Left kidney (tissue), 8 donors: ENCODE measurements at places on chromosomes 3 and 15.
A peak's percentile ranks its signal among the peaks of the same experiment; 100 is the strongest.

DNA sequence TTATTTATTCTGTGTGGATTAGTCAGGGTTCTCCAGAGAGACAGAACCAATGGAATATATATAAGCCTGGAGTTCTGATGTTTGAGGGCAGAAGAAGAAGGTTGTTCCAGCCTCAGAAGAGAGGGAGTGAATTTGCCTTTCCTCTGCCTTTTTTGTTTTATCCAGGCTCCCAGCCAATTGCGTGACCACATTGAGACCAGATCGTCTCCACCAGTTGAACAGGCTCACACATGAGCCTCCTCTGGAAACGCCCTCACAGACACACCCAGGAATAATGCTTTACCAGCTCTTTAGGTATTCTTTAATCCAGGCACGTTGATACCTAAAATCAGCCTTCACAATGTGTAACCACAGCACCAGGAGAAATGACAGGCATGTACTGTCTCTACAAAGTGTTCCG, 923.1 kb downstream of the TBL1XR1 start:
- DNase-seq, result no peak

- peak; percentile 69 for DNase-seq
Observed at GRCh38 chr15:33292717-33293307, 18.0 kb upstream of the RYR3 start.

DNA sequence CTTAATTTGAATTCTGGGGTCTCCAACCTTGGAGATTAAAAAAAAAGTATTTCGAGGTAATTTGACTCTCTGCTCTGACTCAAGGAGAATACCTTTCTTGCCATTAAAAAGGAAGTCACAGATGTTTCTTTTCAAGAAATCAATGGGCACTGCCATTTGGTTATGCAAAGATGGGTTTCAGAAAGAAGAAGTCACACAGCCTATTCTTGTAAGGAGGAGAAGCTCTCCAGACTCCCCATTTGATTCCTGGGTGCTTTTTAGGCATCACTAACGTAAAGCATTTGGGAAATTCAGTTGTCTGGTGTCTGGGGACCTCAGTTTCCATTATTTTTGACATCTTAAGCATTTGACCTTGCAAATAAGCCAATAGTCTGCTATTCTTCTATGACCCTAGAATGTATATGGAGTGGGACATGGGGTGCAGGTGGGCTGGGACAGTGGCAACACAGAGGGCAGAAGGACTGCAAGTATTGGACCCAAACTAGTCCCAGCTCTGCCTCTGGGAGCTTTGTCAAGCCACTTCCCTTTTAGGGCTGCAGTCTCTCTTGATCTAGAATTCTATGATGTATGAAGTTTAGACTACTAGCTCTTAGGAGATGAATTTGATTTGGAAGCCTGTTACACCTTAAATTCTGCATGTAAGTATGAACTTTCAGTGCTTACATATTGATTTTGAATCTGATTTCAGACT, 27.8 kb downstream of the IL5RA start:
- no peak for DNase-seq

- DNase-seq, result peak; percentile 14
Observed at GRCh38 chr3:138686771-138687221, 78.2 kb downstream of the FAIM start.

- no peak for DNase-seq
Observed at GRCh38 chr3:32000877-32001276, 19.3 kb downstream of the ZNF860 start.

DNA sequence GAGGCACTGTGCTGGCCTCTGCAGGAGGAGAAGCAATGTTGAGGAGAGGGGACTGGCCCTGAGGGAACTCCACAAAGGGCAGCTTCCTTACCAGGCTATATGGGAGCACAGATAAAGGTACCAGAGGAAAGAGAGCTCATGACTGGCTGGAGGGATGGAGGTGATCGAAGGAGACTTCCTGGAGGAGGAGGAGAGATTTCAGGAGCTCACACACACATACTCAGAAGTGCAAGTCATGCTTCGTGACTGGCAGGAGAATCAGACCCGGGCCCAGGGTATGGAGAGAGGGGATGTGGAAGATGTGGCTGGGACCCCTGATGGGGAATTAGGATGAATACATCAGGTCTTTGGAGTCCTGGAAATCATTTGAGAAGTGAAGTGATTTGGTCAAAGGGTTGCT, 85.4 kb downstream of the ABHD5 start:
- no peak for DNase-seq

- DNase-seq, result no peak
Observed at GRCh38 chr3:197021729-197022404, 7.8 kb downstream of the MELTF start.

DNA sequence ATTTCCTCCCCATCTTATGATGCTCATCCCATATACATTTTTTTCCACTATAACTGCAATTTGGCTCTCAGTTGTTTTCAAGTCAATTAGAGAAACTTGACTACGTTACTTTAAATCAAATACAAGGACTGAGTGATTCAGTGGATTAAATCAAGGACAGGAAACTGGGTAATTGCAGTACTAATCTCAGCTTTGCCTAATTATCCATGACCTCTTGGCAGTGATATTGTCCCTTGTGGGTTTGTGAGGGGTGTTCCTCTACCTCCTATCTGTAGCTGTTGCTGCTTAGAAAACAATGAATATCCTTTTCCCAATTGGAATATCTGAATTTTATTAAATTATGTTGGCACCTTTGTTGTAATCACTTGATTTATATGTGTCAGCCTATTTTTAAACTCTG, 79.4 kb downstream of the ZPLD1 start:
- DNase-seq, result no peak

DNA sequence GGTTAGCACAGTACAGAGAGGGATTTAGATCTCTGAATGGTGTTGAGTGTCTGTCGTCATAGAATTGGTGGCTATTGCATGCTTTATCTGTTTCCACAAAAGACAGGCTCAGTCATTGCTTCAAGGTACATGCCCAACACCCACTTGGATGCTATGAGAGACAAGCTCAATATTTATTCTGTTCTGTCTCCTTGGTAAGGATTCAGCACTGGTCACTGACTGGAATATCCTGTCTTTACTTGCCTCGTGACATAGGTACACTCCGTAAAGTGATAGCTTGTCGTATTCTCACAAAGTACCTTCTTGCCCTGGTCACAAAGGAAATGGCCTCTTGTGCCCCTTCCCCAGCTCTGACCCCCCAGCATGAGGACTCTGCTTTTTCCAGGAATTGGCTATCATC, 72.8 kb upstream of the CTNNB1 start:
- no peak for DNase-seq
